Cerebellar nuclear complex (tissue), 1 donor: ENCODE measurements at places on chromosomes 1 and 21.

DNA sequence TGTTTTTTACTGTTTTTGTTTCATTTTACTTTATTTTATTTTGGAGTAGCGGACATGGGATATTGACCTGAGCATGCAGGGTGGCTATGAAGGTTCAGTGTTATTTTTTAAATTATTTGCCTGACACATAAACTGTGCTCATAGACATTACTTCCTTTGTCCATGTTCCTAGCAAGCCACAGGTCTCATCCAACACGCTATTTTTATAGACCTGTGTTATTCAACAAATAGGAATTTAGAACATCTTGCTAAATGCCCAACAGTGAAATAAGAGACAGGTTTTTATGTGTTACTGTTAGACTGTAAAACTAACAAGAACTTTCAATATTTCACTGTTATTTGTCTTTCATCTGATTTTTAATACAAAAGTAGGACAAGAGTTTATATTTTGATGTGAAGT lies 756.4 kb downstream of the KCNT2 start:
- no peak for DNase-seq

- no peak for DNase-seq
These were observed 103.4 kb upstream of the ZNF678 start for GRCh38 chr1:227459977-227460376.

DNA sequence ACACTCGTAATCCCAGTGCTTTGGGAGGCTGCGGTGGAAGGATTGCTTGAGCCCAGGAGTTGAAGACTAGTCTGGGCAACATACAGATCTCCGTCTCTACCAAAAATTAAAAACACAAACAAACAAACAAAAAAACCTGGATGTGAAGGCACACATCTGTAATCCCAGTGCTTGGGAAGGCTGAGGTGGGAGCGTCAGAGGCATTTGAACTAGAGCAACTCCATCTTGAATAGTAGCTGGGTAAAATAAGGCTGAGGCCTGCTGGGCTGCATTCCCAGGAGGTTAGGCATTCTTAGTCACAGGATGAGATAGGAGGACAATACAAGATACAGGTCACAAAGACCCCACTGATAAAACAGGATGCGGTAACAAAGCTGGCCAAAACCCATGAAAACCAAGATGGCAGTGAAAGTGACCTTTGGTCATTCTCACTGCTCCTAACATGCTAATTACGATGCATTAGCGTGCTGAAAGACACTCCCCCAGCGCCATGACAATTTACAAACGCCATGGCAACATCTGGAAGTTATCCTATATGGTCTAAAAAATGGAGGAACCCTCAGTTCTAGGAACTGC lies 33.2 kb upstream of the RD3 start:
- DNase-seq, result no peak

DNA sequence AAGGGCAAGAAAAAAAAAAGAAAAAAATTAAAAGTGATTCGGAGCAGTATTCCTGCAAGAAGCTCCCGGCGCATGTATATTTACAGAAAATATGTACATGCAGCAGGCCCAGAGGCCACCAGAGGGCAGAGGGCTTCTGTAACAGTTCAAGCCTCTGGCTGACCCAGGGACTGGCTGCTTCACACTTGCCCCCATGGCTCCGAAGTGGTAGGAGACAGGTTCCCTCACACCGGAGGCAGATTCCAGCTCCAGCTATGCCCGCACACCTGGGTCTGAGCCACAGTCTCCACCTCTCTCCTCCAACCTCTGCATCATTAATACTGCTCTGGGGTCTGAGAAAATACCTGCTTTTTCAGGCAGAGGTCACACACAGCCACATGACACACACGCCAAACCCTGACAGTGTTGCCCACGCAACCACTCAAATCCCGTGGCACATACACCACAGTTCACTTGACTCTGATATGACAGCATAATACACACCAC lies 2.2 kb upstream of the ARHGAP30 start:
- DNase-seq, result no peak

DNA sequence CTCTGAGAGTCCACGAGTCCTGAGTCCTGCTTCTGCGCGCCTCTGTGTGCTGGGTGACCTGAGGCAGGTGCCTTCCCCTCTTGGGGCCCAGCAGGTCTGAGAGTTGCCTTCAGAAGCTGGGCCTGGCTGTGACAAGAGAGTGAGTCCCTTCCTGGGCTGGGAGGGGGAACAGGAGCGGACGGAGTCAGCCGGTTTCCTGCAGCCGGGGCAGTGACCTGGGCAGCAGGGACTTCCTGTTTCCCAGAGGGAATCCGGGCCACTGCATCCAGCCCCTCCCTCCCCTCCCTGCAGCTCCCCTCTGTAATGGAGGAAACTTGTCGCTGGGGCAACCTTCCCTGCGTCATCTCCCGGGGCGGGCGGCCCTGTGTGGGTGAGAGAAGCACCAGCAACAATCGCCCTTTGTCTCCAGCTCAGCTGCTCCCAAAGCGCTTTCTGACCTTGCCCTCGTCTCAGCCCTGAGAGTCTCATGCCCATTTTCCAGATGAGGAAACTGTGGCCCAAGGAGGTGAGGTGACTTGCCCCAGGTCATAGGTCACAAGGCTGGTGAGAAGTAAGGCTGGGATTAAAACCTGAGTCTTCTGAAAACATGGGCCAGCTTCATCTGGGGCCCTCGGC lies 61.1 kb downstream of the SDC3 start:
- no peak for DNase-seq

- no peak for DNase-seq
These were observed 645 bp downstream of the ATP6V0B start for GRCh38 chr1:43975249-43975961.

DNA sequence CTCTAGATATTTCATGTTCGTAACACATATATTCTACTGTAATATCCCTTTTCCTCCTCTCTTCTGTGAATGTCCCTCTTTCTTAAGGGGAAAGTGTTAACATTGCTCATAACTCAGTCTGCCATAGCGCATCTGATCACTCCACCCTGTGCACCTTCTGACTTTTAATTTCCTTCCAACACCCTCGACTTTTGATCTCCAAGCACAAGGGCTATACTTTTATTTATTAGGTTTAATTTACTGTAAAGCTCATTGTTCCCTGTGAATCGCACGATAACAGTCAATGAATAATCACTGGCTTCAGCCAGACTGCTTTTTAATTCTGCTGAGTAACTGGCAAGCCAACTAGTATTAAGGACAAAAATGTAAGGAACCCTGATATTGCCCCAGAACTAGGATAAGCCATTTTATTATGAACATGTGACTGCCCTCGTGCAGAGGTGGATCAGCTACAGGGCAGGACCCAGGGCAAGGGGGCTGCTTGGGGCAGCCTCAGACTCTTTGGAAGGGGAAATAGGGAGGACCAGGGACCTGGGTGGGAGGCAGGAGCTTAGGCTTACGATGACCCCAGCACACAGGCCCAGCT lies 2.6 kb upstream of the ETS2 start:
- no peak for DNase-seq

DNA sequence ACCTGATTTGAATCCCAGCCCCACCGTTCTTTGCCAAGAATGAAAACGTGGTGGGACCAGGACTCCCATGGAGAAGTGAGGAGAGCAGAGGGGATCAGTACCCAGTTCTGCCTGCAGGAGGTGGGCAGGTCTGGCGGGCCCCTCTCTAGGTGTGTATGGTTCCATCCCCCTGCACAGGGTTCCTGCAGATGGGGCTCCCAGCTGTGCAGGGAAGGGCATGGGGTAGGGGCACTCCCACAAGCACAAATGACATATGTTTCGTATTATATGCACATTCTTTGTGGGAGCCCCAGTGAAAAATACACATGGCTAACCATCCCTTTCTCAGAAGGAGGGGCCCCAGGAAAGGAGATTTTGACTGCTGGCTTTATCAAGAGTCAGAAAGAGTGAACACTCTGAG lies 144.6 kb downstream of the PLPP3 start:
- DNase-seq, result no peak

- no peak for DNase-seq
These were observed 52.5 kb upstream of the TINAGL1 start for GRCh38 chr1:31523769-31524168.

DNA sequence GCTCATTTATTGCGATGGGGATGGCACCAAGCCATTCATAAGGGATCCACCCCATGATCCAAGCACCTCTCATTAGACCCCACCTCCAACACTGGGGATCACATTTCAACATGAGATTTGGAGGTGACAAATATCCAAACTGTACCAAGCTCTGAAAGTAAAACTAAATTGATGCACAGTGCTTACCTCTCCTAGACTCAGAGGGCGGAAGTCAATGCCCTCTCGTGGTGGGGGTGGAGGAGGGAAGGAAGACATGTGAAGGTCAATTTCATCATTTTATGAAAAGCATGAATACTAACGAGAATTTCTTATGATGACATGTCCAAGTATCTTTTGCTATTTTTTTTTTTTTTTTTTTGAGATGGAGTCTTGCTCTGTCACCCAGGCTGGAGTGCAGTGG lies 120.0 kb downstream of the PGBD5 start:
- no peak for DNase-seq

GRCh38 chr1:215793180-215793579 lies 226.1 kb downstream of the KCTD3 start:
- DNase-seq, result no peak

GRCh38 chr21:27735699-27736098 lies 768.8 kb upstream of the ADAMTS5 start:
- no peak for DNase-seq

- DNase-seq, result no peak
These were observed 22.7 kb upstream of the SLFNL1 start for GRCh38 chr1:41044187-41044586.

DNA sequence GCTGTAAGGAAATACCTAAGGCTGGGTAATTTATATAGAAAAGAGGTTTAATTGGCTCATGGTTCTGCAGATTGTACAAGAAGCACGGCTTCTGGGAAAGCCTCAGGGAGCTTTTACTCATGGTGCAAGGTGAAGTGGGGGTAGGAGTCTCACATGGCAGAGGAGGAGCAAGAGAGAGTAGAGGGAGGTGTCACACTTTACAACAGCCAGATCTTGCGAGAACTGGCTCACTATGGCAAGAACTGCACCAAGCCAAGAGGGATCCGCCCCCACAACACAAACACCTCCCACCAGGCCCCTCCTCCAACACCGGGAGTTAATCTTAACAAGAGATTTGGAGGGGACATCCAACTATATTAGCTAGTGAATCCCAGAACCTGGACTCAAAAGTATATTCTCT lies 135.4 kb upstream of the SOD1 start:
- DNase-seq, result no peak

DNA sequence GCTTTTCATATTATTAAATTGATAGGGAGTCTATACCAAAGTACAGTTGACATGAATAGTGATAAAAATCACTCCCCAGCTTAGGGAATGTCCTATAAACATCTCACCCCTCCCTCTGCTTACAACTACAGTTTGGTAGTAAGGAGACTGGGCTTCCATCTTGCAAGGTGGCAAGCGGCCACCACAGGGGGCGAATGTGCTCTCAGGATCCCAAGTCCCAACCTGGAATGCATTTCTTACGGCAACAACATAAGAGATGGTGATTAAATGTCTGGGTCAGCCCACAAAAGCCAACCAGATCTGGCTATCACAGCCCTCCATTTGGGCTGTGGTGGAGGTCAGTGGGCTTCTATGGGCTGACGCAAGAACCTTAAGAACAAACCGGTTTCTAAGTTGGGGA lies 68.0 kb downstream of the SMYD2 start:
- DNase-seq, result no peak

- DNase-seq, result no peak
These were observed 8.3 kb upstream of the KANK4 start for GRCh38 chr1:62327360-62328055.

DNA sequence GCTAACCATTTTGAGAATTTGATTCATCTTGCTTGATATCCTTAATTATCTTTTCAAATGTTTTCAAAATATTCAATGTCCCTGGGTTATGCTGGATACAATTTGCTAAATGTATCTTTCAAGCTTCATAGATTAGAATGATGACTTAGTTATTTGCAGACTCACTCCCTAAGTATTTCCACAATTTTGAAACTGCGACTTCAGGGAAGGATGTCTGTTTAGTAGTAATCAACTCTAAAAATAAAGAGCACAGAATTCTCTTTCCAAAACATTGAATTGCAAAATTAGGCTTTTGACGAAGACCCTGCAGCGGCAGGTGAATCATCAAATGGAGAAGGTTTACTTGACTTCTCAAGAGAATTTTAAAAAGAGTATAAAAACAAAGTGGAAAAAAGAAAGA lies 14.2 kb downstream of the RGS1 start:
- no peak for DNase-seq

DNA sequence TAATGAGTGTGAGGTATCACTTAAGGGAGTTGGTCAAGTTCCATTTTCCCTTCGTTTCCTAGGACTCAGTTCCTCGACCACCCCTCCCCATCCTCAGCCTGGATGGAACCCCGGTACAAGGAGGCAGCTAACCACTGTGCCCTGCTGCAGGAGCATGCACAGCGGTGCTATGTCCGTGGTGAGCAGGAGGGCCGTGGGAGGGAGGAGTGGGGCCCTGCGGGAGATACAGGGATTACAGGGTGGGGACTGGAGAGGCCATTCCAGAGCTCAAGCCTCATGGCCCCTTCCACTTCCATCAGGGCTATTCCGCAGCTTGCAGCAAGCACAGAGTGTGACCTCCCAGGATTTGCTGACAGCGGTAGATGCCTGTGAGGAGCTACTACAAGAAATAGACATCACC lies 25.8 kb downstream of the HYI start:
- DNase-seq, result no peak

DNA sequence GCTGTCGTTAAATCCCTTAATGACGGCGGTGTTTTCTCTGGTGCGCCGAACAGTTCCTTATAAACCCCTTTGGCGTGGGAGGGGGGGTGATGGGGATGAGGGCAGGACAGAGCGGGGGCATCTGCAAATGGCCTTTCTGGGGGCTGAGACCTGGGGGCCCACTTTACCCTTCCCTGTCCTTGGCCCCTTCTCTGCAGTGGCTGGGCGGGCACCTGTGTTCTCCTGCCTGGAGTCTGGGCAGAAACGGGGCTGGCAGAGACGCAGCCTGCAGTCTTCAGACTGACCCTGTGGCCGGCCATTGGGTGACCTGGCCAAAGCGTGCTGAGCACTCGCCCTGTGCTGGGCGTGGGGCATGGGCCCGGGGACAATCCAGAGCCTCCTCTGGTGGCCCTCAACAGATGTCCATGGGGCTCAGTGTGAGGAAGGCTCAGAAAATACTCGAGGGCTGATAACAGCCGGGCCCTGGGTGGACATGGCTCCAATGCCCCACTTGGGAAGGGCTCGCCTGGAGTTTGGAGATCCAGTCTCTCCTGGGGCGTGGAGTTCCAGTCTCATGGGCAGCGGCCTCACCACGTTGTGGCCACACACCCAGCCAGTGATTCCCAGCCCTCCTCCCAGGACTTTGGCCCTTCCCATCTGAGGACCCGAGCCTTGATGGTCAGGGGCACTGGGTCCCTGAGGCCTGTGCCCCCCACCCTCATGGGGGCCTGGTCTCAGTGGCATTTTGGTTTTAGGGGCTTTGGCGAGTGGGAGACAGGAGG lies 50.8 kb upstream of the ACTRT2 start:
- DNase-seq, result no peak
